Urinary bladder (tissue), 4 donors: ENCODE measurements at places on chromosomes 12 and 14. TPM values are rescaled to one million over a fixed set of nuclear protein-coding genes. Genes with fewer than 3 reads are reported as not detected.

TAS2R42 gene
- not detected for total RNA-seq

KLRC2 gene
- 0.37 TPM for total RNA-seq

KLC1 gene
- 162 TPM for total RNA-seq

STON2 gene
- total RNA-seq = 53.5 TPM

ACVR1B gene
- total RNA-seq = 9.5 TPM

HOXC12 gene
- not detected for total RNA-seq

KRT72 gene
- total RNA-seq = not detected

SYCP3 gene
- total RNA-seq = 0.21 TPM

KRT4 gene
- total RNA-seq = 6.3 TPM

PRH1 gene
- total RNA-seq = 103 TPM

PRKAB1 gene
- 15.6 TPM for total RNA-seq

GRCh38 chr12:45234139-45234865 lies 18.4 kb downstream of the ANO6 start:
- peak; percentile 69 for DNase-seq

DNA sequence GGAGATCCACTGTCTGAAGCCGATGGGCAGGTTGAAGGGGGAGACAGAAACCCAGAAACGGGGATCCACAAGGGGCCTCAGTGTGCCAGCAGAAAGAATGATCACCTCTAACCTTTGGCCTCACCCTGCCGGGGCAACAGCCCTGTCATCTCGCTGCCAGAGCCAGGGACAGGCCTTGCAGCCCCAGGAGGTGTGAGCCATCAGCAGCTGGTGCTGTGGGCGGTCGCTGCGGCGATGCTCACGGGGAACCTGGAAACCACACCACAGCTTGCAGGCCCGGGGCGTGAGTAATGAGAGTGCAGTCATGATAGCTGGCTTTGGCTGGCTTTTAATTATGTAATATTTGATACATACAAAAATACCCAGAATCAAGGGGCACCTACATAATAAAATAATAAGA lies 4.7 kb upstream of the TTC7B start:
- no peak for DNase-seq

DNA sequence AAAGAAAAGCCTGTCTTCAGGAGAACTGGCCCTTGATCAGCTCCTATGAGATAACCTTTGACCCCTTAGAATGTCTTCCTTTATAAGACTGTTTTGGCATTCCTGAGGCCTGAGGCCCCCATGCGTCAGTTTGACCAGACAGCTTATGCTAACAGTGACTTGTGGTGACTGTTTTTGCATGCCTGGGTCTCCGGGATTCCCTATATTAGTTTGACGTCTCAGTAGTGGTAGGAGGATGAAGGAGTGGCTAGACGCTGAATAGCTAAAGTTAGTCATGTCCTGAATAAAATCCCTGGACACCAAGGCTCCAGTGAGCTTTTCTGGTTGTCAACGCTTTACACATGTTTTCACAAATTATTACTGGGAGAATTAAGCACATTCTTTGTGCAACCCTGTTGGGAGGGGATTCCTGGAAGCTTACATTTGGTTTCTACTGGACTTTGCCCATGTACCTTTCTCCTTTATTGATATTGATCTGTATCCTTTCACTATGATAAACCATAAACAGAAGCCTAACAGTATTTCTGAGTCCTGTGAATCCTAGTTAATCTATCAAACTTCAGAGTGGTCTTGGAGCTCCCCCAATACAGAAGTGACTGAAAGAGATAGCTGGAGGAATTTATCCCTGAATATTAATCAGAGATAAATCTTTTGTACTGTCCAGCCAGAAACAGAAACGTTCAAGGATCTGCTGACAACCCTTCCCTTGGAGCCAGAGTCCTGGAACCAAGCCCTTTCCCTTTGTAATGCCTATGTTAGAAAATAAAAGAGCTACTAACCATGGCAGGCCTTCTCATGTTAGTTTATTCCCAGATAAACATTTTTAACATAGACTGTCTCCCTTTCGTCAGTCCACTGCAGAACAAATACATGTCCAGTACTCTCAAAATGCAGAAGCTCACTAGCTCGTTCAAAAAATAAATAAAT lies 479.2 kb downstream of the RPS29 start:
- DNase-seq = no peak

DNA sequence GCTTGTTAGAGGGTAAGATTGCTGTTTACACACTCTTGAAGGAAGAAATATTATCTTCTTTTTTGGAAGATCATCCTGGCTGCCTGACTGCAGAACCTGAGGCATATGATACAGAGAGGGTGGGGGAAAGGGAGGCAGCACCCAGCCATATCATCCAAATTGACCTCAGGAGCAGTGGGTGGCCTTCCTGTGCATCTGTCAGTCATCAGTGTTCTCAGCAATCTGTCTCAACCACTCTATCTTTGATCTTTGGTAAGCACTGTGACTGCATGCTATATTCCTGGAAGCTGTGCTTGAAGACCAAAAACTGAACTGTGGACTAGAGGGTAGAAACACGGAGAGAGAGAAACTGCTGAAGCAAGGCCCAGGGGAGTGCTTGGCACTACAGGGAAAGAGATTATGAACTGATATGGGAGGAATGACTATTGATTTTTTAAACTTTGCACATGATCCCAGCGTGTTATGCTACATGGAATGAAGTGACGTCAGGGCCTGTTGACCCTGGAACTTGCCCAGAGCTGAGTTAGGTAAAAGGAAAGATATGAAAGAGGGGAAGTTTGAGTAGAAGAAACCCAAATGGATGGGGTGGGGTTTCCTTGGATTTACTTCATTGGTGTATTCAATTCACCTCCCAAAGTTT lies 171.5 kb downstream of the ASCL1 start:
- DNase-seq = no peak

GRCh38 chr12:52126050-52126604 lies 46.6 kb downstream of the SMIM41 start:
- DNase-seq = no peak

GRCh38 chr12:97572220-97572619 lies 109.6 kb downstream of the RMST start:
- DNase-seq = no peak

DNA sequence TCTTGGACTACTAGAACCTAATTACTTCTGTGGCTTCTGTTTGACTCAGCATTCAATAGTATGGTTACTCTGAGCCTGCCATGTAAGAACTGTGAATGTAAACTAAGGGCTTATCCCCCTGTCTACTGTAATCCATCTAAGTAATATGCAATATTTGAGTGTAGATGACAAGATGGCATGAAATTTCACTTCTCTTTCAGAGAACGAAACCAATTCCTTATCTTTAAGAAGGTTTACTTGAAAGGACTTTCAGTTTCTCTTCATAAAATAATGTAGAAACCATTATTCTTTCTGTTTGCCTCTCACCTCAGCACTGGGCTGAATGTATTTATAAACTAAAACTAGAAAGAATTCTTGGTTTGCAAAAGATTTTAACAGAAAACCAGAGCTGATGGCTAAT lies 60.4 kb upstream of the ARID2 start:
- DNase-seq = no peak

DNA sequence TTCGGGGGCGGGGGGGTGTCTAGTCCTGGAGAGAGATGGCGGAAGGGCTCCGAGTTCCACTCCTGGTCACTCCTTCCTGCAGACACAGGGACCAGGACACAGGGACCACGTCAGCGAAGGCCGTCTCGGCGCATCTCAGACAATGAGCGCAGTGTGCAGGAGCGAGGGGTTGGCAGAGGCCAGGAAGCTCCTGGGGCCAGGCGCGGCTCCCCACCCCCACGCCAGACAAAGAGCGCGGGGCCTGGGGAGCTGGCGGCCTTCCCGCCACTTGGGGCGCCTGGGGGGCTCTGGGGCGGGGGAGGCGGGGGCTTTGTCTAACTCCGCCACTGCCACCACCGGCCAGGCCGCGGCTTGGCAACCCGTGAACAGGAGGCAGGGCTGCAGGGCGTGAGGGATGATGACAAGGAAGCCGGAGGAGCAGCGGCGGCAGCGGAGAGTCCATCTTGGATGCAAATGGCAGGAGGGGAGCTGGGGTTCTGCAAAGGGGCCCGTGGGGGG lies 2.2 kb downstream of the CDK2AP1 start:
- no peak for DNase-seq

DNA sequence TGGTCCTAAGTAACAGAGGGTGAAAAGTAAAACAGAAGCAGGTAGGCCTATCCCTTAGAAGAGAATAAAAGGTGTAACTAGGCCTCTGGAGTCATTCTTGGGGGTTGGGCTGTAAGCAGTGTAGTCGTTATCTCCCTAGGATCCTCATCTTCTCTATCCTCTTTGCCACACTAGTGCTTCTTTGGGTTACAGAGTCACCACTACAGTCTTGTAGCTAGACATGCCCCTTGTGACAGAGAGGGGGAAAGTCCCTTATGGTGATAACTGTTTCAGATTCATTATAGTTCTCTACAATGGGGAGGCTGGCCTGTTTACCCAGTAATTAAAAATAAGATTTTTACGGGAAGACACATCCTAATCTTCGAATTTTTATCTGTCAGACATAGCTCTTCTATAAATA lies 16.4 kb upstream of the SRP54 start:
- no peak for DNase-seq

DNA sequence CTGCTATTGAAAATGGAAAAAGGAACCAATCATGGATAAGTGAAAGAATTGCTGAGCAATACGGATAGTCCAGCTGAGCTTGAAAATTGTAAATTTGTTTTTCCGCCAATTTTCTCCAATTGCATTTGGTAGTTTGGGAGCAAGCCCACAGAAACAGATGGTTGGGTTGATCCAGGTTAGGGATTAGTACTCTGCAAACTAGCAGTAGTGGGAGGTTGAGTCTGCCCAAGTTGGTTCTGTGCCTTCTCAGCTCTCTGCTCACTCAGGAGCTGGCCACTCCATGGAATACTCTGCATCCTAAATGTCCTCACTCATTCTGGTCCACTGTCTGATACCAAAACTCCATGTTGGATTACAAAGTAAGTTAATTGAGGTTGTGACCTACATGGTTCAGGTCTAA lies 361.1 kb upstream of the ATP2B1 start:
- no peak for DNase-seq

DNA sequence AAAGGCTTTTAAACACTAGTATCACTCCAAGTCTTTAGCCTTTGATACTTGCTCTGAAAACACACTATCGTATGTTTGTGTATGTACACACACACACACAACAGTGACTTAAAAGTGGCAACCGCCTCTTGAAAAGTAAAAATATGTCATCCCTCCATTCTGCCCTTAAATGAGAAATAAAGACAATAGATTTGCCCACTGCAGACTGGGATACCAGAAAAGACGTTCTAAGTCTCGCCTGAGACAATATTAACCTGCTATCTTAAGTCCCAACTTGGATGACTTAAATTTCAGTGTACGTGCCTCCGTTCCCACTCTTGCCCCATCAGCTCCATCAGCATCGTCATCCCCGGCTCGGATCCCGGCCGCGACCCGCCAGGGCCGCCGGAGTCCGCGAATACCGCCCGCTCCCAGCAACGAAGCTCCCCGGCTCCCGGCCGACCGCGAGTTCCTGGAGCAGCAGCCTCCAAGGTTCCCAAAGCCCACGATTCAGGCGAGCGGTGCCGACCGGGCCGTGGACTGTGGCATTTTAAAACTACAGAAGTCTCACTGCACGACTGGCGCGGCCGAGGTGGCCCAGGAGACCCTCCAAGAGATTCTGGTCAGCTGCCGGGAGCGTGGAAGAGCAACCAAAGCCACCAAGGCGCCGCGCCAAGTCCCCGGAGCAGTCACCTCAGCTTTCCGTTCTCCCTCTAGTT lies 2.8 kb upstream of the ARID2 start:
- DNase-seq = no peak

DNA sequence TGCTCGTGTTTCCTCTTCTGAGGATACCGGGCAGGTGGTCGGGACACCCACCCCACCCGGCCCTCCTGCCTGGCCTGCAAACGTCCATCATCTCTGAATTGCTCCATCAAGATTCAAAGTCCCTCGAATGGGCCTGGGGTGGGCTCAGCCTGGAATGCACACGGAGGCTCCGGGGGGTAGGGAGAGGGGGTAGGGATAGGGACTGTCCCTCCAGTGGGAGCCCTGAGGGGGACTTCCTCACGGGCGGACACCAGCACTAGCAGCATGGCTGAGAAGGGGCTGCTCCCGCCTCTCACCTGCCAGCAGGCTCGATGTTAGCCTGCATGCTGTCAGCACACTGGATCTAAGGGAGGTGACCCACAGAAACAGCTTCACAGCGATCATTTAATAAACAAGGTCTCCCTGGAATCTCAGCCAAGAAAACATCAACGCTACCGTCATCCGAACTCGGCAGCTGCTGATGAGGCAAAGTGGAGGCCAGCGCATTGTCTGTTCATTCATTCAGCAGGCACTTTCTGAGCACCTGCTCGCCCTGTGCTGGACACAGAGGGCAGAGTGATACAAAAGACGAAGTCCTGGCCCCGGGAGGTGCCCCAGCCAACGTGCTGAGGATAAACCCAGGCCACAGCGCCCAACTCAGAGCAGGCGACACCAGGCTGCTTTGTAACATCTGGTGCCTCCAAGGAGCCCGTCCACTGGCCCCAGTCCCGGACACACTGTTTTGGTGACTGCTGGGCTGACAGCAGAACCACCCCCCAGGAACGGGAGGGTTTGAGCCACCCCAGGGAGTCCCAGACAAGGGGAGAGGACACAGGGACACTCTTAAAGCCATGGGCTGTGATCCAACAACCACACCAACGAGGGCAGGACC lies 6.3 kb downstream of the TMEM179 start:
- DNase-seq = no peak

GRCh38 chr12:130434560-130434959 lies 96.9 kb downstream of the PIWIL1 start:
- DNase-seq = no peak

DNA sequence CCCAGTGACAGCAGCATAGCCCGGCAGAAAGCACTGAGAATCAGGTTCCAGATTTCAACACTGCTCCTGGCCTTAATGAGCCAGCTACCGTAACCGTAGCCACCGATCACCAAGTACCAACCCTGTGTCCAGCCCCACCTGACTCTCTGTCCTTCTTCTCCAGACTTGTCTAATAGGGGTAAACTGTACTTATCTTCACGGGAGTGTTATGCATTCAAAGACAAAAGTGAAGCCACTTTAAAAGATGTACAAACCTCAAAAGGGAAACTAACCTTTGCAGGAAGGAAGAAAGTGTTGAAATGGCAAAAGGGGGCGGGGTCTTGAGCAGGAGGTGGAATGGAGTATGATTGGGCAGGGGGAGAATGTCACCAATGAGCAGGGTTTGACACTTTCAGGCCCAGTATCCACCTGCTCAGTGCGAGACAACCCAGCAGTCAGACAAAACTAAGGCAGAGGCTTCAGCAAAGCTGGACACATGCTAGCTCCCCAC lies 226.1 kb downstream of the CHST11 start:
- no peak for DNase-seq

- no peak for DNase-seq
These were observed 65.4 kb downstream of the ERC1 start for GRCh38 chr12:1056390-1056789.

GRCh38 chr12:132393991-132394949 lies 64.9 kb upstream of the GALNT9 start:
- DNase-seq = no peak

GRCh38 chr12:46676797-46677520 lies 148.8 kb downstream of the SLC38A4 start:
- DNase-seq = no peak
